ENCODE measurements at places on chromosomes 11 and 22.
A peak's percentile ranks its signal among the peaks of the same experiment; 100 is the strongest.

GRCh38 chr11:109267293-109268095 lies 154.5 kb upstream of the C11orf87 start:
- no peak for DNase-seq

- DNase-seq = peak; percentile 86
Measured at GRCh38 chr22:31676700-31677099, 14.7 kb upstream of the PISD start.

GRCh38 chr11:19631712-19632498 lies 80.7 kb upstream of the NAV2 start:
- no peak for DNase-seq

- no peak for DNase-seq
Measured at GRCh38 chr11:123493349-123494063, 63.4 kb downstream of the GRAMD1B start.

GRCh38 chr11:72773291-72773690 lies 20.6 kb downstream of the STARD10 start:
- no peak for DNase-seq

DNA sequence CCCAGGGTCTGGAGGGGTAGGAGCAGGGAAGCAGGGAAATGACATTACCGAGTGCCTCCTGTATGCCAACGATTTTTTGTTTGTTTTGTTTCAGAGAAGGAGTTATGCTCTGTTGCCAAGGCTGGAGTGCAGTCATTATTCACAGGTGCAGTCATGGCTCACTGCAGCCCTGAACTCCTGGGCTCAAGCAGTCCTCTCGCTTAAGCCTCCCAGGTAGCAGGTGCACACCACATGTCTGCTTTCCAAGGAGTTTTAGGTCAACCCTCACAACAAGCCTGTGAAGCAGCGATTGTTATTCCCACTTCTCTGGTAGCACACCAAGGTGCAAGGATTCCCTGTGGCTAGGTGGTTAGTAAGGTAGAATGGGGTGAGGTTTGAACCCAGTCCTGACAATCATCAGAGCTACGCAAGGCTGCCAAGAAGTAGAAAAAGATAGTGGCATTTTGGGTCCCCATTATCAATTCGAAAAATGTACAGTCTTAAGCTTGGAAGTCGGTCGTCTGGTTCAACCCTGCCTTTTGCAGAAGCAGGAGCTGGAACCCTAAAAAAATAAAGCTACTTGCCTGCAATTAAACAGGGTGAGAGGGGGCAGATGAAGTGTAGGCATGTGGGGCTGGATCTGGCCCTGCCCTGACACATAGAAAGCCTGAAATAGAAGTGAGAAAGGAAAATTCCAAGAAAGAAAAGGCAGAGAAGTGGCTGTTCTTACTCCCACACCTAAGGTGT lies 9.1 kb downstream of the UCP3 start:
- no peak for DNase-seq

GRCh38 chr11:21369947-21370346 lies 700.6 kb downstream of the NELL1 start:
- no peak for DNase-seq

GRCh38 chr22:50276143-50276542 lies 6.0 kb upstream of the MAPK11 start:
- no peak for DNase-seq

- DNase-seq = no peak
Measured at GRCh38 chr11:124890683-124891372, 6.8 kb downstream of the ROBO4 start.

GRCh38 chr11:95132956-95133355 lies 43.3 kb downstream of the ENDOD1 start:
- no peak for DNase-seq

- DNase-seq = no peak
Measured at GRCh38 chr22:36288571-36289405, 35.9 kb downstream of the APOL1 start.

DNA sequence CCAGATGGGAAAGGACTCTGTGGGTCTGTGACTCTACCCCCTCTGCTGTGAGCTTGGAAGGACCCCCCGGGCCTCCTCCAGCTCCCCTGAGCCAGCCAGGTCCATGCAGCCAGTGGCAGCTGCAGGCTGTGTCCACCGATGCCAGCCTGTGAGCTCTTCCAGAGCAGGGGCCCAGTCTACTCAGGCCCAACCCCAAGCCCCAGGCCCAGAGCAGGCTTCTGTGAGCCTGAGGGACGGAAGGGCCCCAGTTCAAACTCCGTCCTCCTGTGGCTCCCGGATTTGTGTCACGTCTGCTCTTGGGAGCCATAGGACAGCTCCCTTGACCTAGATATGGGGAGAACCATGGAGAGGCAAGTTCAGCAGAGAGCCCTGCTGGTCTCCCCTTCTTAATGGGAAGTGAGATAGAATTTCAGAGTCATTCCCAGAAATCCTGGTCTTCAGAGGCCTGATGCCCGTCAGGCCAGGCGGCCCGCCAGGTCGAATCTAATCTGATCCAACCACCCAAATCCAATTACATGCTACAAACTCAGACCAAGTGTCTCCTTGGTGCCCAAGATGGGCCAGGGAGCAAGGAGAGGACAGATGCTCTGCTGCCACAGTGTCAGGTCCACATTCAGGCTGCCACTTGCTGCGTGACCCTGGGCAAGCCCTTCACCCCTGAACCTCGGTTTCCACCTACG lies 75.1 kb downstream of the SCUBE1 start:
- DNase-seq = no peak

GRCh38 chr22:22576244-22576988 lies 17.4 kb upstream of the PRAME start:
- no peak for DNase-seq

DNA sequence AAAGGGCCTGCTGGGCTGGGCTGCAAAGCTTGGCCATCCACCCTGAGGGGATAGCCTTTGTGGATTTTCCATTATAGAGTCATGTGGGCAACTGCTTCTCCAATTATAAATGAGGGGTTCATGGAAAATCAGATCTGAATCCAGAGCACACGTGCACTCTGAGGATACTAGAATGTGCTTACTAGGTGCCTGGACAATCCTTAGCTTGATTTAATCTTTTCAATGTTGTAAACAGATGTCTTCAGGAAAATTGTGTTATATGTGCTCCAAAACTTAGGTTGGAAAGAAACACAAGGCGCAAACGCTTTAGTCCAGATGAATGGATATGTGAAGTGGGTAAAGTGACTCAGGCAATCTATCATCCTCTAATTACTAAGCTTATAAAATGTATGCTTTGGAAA lies 92.0 kb downstream of the SLC17A6 start:
- no peak for DNase-seq

- no peak for DNase-seq
Measured at GRCh38 chr11:70018816-70019215, 59.3 kb upstream of the ANO1 start.

DNA sequence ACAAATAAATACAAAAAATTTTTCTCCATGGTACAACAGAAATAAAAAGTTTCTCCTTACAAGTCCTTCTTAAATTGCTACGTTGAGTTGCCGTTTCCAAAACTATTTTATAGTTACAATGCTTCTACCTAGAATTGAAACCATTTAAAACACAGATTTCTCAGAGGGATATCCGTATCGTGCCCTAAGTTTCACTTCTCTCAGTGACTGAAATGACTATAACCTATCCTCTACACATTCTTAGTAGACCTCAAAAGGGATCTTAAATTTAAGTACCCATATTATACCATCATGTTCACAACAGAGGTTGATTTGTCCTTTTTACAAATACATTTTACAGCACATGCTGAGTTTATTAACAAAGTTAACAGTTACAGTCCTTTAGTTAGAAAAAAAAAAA lies 44.1 kb downstream of the USP28 start:
- no peak for DNase-seq

- DNase-seq = no peak
Measured at GRCh38 chr11:47378010-47378835, at the start of gene SPI1. TSS of gene SPI1 (minus strand) at chr11:47378547. CDS start at chr11:47378353, 194 bp downstream.

Data from activated T-helper 1 cell treated with Interleukin-2 at 50 U/mL for 16 hours (primary cell).